ENCODE measurements at places on chromosomes 16 and 17.

DNA sequence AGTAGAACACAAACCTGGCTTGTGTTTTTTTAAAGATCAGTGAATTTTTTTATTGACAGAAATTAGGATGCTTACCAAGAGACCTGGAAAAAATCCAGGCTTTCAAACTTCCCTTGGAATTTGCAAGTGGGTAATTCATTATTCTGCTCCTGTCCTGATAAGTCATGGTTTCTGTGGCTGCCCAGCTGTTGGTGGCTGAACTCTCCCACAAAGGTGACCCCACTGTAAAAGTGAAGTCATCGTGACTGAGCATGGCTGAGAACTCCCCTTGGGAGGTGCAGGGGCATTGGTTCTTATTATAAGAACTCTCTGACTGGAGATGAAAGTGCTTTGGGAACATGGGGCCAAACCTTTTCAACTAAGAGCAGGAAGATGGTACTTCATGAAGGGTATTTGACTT is 46.6 kb upstream of the TANC2 start:
- peak; percentile 62 for DNase-seq

DNA sequence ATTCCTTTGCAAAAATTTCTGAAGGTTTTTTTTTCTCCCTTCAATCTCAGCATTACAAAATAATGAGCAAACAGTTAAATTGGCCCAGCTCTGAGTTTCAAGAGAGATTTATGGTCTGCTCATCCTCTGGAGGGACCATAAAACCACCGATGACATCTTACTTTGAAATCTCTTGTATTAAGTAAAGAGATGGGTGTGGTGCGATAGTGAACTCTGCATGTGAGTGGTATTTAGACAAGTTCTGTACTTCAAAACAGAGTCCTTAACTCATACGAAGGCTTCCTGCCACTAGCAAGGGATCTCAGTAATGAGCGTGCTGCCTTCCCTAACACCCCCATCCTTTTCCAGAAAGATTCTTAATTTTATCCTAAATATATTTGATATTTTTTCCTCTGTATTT is 2.1 kb downstream of the FAM20A start:
- no peak for DNase-seq

GRCh38 chr17:59641799-59642484 is 22.2 kb downstream of the CLTC start:
- DNase-seq: no peak

DNA sequence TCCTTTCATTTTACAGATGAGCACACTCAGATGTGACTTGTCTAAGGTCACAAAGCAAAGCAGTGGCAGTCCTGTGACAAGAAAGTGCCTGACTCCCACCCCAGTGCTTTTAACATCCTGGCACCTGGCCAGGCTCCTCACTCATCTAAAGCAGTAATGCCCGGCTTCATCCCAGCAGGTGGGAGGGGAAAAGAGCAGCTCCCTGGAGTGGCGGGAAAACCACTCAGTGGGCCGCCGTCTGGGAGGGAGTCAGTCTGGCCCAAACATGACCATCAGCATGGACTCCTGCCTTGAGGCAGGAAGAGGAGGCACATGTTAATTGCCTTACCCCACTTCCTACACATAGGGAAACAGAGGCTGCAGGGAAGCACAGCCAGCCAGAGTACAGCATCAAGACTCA is 2.6 kb downstream of the PCGF2 start:
- no peak for DNase-seq

DNA sequence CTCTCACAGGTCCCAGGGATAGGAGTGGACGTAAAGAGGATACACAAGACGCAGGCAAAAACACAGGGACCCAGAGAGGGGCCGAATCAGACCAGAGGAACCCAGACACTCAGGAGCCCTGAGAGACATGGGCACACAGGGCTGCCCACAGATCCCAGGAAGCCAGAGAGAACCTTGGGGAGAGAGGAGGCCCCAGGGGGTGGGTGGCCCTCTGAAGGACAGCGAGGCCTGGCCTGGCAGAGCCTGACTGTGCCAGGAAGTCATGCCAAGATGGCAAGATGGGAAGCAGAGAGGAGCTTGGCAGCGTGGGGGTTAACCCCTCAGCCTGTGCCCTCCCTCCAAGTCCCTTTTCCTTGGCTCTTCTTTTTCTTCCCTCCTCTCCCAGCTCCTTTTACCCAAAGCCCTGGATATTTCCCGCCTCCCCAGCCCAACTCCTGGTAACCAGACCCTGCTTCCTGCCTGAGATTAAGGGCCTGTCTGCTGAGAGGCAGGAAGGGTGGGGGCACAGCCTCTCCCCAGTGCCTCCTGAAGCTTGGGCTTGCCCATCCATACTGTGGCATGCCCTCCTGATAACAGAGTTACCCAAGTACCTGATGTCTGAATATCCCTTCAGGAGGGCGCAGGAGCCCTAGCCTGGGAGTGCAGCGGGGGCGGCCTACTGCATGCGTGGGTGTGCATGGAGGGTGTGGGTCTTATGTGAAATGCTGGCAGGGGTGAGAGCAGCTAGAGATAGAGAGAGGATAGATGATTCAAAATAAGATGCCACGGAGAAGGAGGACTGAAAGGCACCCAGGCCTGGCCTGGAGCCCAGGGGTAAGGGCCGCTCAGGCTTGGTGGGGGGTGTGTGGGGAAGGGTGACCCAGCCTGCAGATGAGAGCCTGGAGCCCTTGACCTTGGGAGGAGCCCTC is 6.0 kb upstream of the TBX21 start:
- DNase-seq: no peak

DNA sequence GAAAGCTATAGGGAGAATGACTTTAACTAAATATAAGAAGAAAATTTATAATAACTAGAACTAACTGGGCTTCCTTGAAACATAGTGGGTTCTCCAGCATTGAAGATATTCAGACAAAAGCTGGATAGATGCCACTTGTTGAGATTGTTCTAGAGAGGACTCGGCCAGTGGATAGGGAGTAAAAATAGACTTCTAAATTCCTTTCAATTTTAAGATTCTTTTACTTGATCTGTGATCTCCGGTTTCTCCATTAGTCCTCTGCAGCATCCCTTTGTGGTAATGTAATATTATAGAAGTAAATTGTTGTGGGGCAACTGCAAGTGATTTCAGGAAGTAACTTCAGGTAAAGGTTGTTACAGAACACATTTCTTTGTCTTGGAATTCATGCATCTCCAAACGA is 10.3 kb upstream of the RARA start:
- DNase-seq: no peak
